Activated CD8-positive, alpha-beta T cell treated with anti-CD3 and anti-CD28 coated beads, Interleukin-2, amount 10 ng/mL, durations not matched to agents 7 days and 5 days (primary cell): ENCODE measurements at places on chromosomes 4 and X.
A peak's percentile ranks its signal among the peaks of the same experiment; 100 is the strongest.

- no peak for DNase-seq
Observed at GRCh38 chrX:2694914-2695267, 3.8 kb downstream of the CD99 start.

GRCh38 chrX:25300994-25301393 is 285.2 kb upstream of the ARX start:
- DNase-seq = no peak

DNA sequence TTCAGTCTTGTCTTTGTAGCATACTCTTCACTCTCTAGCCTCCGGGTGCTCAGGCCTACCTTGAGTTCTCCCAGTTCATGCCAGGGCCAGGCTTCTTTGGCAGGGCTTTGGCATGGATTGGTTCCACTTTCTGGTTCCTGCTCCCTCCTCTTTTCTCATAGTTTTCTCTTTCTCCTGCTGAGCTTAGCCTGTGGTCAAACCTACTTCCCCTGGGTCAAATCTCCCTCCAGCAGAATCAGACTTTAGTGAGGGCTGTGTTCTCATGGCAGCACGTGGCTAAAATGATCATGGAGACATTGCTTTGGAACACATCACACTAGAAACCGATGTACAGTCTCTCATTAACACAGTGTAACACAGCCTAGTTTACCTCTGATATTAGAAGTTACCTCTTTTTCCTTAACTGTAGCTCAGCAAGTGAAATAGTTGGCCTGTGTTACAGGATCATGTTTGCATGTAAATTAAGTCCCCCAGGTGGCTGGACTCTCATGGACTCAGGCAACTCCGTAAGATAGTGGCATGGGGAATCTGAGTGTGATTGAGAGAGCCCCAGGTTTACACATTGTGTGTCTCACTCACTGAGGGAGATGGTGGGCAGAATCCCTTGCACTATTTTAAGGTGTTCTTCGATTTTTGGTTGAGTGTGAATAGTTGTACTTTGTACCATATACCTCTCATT is 13.3 kb downstream of the RAB9A start:
- DNase-seq = no peak

GRCh38 chr4:102620697-102621497 is 119.7 kb downstream of the NFKB1 start:
- no peak for DNase-seq

- no peak for DNase-seq
Observed at GRCh38 chrX:34880656-34881055, 61.9 kb upstream of the FAM47B start.

DNA sequence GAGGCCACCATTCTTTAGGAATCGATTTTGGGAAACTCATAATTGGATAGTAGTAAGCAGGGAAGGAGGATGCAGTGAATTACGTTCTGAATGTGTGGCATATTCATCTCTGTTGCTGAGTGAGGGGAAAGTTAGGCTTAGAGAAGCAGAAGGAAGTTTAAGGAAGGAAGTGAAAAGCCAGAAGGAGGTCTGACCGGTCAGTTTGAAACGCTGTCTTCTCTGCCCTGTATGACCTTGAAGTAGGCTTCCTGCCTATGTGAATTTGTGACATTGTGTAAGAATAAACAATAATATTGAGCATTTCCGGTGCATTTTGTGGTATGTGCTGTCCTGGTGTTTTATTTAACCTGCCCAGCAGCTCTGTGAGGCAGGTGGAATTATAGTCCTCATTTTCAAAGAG is 67.3 kb downstream of the PDLIM5 start:
- DNase-seq = no peak

GRCh38 chr4:173237152-173237551 is 68.5 kb downstream of the GALNT7 start:
- DNase-seq = no peak

GRCh38 chr4:113574636-113575103 is 186.9 kb downstream of the CAMK2D start:
- DNase-seq = no peak

- no peak for DNase-seq
Observed at GRCh38 chrX:7318241-7318640, 170.3 kb upstream of the PUDP start.

DNA sequence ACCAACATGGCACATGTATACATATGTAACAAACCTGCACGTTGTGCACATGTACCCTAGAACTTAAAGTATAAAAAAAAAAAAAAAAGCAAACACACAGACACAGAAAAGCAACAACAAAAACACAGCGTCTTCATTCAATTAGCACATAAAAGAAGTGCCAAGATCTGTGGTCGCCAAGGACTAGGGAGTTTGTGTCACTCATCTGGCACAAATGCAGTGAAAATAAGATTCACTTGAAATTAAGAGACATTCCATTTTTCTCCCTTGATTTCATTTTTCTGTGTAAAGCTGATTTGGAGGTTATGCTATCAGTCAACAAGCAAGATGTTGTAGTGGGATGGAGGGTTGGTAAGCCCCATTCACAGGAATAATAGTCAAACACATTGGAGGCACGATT is 115.3 kb downstream of the FAT4 start:
- no peak for DNase-seq

DNA sequence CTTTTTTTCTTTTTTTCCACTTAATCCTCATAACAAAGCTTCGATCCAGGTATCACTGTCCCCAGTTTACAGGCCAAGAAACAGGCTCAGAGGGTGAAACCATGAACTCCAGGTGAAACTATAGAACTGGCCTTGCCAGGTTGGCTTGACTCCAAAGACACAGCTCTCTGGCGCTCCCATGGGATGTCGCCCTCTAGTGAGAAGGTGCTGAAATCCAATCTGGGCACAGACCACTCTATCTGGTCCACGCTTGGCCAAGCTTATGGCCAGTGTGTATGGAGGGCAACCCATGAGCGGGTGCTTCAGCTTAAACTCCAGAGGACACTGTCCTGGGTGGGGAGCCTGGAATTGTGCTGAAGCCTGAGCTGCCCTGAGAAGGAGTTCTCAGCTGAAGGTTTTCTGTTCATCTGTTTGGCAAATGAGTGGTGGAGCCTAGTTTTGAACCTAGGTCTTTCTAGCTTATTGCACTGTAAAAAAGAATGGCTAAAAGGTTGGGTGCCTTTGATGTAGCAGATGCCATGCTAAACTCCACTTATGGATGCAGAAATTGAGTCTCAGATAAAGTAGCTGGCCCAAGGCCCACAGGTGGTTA is 70.5 kb downstream of the SEL1L3 start:
- peak; percentile 24 for DNase-seq

- no peak for DNase-seq
Observed at GRCh38 chr4:68693325-68694075, 23.0 kb upstream of the UGT2B15 start.

- no peak for DNase-seq
Observed at GRCh38 chr4:60611762-60612496, 588.2 kb upstream of the ADGRL3 start.

DNA sequence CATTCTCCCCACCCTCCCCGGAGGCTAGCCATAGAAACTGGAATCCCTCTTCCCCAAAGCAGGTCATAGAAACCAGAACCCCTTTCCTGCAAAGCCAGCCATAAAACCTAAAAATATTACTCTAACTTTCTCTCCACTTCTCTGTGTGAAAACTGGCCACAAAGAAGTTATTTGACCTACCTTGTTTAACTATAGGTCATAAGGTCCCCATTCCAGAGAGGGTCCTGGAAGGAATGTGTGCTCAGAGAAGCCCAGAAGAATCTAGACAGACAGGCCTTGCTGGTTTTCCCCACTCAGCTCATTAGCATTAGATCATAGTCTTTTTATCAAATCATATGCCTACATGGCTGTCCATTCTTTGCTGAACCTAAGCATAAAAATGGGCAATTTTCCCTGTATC is 52.8 kb upstream of the TEX13A start:
- no peak for DNase-seq
